ENCODE measurements at places on chromosomes 4 and X. TPM values are rescaled to one million over a fixed set of nuclear protein-coding genes. Genes with fewer than 3 reads are reported as not detected.

DNA sequence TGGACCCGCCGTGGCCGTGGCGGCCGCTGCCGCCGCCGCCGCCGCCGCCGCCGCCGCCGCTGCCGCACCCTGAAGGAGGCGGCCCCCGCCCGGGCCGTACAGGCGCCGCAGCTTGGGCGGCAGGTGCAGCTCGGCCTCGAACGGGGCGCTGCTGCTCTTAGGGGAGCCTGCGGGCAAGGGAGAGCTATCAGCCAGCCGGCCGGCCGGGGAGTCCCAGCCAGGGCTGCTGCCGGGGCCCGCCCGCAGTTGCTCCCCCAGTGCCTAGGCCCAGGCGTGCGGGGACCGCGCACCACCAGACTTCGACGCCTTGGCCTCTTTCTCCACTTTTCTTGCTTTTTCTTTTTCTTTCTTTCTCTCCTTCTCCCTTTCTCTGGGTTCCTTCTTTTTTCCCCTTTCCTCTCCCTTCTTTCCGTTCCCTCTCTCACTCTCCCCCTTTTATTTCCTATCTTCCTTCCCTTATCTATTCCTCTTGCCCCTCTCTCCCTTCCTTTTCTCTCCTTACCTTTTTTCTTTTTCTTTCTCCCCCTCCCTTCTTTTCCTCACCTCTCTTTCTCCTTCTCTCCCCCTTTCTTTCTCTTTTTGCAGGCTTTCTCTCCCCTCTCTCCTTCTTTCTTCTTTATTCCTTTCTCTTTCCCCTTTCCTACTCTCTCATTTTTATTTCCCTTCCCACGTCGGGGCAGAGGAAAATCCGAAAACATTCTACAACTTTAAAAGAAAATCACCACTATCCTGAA lies 2.0 kb downstream of the ARX start:
- DNase-seq: no peak

DNA sequence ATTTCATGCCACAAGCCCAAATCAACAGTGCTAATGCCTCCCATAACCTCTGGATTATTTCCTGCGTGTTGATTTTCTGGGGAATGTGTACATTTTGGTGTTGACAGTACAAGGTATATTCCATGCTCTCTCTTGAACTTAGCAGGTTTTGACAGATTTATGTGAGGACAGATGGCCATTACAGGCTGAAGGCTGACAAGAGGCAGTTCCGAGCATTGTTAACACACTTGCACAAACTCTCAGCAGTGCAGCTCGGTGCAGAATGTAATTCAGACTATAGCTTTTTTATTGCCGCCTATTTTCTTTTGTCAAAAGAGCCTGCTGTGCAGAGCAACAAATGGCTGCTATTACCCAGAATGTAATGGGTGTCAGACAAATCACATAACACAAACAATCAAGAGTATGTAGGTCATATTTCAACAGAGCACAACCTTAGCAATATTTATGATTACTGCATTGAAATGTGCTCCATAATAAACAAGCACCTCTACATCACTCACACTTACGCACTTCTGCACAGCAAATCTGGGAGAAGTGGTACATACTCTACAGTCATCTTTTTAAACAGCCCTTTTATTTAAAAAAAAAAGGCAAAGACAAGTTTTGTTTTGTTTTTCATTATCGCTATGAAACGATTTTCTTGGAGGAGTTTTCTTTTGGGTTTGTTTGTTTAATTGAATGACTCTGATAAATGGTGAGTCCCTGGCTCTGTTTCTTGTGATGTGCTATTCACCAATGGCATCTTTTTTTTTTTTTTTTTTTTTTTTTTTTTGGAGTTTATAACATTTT lies 71.6 kb downstream of the PPARGC1A start:
- peak; percentile 90 for DNase-seq

The GPC4 gene
- polyA plus RNA-seq: 17.8 TPM

The STK32B gene
- 25.6 TPM for polyA plus RNA-seq

The PYURF gene
- 138 TPM for polyA plus RNA-seq

DNA sequence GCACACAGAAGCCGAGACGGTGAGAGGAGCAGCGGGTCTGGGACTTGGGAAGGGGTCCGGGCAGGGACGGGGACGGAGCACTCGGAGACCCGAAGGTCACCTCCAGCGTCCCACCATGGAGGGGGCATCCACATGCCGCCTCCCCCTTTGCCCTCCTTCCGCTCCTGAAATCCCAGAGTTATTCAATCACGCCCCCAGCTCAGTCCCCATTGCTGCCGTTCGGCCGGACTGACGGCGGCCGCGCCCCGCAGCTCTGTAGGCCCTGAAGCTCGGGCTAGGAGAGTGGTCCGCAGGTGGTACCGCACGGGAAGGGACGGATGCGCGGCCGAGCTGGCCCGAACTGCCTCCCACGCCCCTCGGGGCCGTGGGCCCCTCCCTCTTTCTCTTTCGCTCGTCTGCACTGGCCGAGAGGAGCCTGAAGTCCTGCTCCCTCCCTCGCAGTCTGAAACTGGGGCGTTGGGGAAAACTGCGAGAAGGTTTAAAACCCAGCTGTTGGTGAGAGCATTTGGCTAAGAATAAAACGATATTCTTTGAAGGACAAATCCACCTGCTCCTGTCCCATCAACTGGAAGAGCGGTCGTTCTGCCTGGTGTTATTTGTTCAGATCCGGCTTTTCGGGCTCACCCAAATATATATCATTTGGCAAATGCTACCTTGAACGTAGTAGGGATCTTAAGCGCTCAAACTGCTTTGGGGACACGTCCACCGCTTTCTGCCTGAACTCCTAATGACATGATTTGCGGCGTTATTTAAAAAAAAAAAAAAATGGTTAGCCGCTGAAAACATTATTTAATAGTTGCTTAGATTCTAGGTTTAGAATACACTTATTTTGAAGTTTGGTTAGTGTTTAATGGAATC lies 719 bp downstream of the USO1 start:
- DNase-seq: peak; percentile 65

GRCh38 chr4:179007755-179008154 lies 1565.5 kb upstream of the AGA start:
- DNase-seq: no peak

The NDNF gene
- 24.3 TPM for polyA plus RNA-seq

GRCh38 chr4:113444386-113444785 lies 317.2 kb downstream of the CAMK2D start:
- DNase-seq: no peak

DNA sequence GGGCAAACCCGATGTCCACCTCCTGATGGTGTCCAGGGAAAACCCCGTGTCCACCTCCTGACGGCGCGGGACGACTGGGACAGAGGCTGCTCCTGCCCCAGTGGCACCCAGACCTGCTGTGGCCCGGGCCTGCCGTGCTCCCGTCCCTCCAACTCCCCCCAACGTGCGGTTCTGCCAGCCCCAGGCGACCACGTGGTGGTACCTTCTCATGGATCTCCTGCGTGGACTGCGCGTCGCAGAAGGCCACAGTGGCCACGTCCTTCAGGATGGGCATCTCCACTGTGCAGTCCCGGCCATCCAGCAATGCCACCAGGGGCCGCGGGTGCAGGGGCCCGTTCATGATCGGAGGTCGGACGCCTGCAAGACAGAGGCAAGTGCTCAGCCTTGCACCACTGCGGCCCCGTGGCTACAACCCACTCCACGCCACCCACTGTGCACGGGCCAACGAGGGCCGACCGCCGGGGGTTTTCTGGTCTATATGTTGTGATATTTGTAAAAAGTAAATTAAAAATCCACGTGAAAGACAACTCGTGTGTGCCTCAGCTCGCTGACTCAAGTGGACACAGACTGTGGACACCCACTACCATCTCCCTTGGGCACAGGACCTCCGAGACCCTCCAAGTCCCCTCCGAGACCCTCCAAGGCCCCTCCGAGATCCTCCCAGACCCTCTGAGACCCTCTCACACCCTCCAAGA lies 10.8 kb downstream of the CTBP1 start:
- no peak for DNase-seq

The SLITRK4 gene
- 15.6 TPM for polyA plus RNA-seq

The IQSEC2 gene
- 44.0 TPM for polyA plus RNA-seq

The CSAG2 gene
- not detected for polyA plus RNA-seq

The USP17L10 gene
- not detected for polyA plus RNA-seq

DNA sequence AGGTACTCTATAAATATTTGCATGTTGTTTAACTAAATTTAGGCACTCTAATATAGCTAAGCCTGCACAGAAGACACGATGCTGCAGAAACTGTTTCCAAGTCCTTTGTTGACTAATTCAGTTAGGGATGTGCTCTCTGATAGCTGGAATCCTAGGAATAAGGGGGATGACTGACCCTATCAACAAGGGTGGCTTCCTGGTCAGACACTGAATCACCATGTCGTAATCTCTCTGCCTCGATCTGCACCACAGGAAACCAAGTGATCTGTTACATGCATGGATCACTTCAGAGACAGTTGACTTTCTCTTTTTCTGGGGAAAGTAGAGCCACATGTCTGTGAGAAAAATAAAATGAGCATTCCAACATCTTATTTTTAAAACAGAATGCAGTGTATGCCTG lies 169.1 kb downstream of the GUCY2F start:
- DNase-seq: no peak

DNA sequence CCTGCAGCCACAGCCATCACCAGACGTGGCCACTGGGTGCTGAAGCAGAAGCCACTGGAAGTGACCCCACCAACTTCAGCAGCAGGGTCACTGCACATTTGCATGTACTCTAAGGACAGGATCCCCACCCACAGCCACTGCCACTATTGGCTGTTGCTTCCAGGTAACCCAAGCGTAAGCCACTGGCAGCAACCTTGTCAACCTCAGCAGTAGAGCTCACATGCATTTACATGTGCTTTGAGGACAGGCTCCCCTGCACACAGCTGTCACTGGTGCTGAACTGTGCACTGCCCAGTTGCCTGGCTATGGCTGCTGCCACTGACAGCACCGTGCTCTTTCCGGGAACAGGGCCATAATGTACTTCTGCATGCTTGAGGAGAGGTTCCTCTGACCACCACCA lies 332.4 kb upstream of the DMD start:
- DNase-seq: no peak

GRCh38 chrX:150365051-150365989 lies 2.2 kb downstream of the MAMLD1 start:
- DNase-seq: peak; percentile 87

GRCh38 chrX:26889574-26889973 lies 573.6 kb downstream of the PPP4R3C start:
- DNase-seq: no peak

DNA sequence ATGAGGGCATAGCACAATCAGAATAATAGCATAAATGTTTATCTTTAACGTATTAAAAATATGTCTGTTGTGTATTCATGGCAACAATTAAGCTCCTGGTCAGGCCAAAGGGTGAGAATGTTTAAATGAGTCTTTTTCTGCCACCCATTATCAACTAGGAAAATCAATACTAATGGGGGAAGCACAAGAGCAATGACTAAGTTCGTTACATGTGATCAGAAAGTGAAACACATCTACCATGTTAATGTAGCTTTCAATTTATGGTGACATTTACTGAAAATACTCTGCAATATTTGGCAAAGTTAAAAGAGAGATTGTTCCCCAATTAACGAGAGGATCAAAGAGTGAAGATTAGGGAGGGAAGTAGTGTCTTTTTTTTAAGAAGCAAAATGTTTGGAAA lies 143.7 kb downstream of the NAA11 start:
- DNase-seq: no peak

GRCh38 chr4:141389649-141390048 lies 169.0 kb downstream of the ZNF330 start:
- DNase-seq: no peak

DNA sequence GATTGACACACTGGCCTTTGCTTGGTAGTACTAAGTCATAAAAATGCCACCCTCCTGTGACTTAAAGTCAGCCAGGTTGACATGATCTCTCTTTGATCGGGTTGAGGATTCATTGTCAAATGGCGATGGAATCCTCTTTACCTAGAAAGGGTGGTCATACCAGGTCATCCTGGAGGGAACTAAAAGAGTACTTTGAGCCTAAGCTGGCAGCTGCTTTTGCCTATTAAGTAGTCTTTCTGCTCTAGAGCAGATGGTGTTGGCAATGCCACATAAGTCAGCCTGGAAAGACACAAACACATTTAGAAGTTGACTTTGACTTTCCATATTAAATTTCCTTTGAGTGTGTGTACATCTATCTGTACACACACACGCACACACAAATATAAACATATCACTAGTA lies 39.2 kb upstream of the C4orf54 start:
- DNase-seq: no peak

- no peak for DNase-seq
These were observed 34.4 kb upstream of the BEND2 start for GRCh38 chrX:18255059-18255458.

The AKAP4 gene
- not detected for polyA plus RNA-seq

DNA sequence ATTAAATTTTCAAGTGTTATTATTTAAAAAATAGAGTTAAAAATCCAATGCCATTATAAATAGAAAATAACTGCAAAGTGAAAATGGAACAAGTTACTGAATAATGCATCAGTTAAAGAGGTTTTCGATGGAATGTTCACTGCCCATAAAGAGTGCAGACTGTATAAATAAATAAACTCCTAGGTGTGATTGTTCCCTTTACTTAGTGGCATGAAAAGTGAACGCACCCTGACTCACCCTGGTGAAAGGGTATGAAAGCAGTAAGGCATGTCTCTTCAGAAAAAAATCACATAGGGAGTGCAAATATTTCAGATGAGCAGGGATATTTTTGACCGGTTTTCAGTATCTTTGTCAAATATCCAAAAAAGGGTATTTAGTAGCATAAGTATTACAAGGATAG lies 387.8 kb downstream of the DCAF12L2 start:
- no peak for DNase-seq

DNA sequence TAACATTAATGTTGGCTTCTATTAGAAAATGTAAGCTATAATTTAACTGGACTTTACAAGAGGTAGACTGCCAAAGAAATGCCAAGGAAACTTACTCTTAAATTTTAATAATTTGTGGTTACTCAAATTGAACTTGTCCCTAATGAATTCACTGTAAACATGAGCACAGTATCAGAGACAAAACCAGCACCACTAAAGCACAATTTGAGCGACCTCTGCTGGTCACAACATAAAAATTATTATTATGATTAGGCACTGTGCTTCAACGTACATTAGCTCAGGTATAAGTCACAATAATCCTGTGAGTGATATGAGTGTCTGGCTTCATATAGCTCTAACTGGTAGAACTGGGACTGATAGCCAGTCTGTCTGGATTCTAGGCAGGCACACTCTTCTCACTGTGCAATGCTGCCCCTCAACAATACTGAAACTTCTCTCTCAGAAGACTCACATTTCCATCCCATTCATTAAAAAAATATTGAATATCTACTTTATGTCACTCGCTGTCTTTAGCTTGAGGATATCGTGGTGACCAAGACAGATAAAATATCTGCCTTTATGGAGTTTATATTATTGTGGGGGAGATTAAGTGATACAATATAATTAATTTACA lies 8.0 kb downstream of the NUDT6 start:
- DNase-seq: peak; percentile 27

- no peak for DNase-seq
These were observed 7.9 kb downstream of the ARSD start for GRCh38 chrX:2921193-2921592.

- DNase-seq: no peak
These were observed 2.6 kb upstream of the BEX1 start for GRCh38 chrX:103066606-103067005.

- DNase-seq: peak; percentile 95
These were observed at the start of gene KDM6A for GRCh38 chrX:44872821-44873414. Gene KDM6A, plus strand, starts transcription at chrX:44873188. Its CDS starts 364 bp downstream, at chrX:44873552.

GRCh38 chrX:17459008-17459611 lies 84.1 kb downstream of the NHS start:
- no peak for DNase-seq

- DNase-seq: no peak
These were observed 79.3 kb downstream of the DTHD1 start for GRCh38 chr4:36360755-36361154.

- no peak for DNase-seq
These were observed 230.8 kb downstream of the INPP4B start for GRCh38 chr4:142615324-142615665.
